ENCODE measurements at places on chromosomes 6 and 20. TPM values are rescaled to one million over a fixed set of nuclear protein-coding genes. Genes with fewer than 3 reads are reported as not detected.

DNA sequence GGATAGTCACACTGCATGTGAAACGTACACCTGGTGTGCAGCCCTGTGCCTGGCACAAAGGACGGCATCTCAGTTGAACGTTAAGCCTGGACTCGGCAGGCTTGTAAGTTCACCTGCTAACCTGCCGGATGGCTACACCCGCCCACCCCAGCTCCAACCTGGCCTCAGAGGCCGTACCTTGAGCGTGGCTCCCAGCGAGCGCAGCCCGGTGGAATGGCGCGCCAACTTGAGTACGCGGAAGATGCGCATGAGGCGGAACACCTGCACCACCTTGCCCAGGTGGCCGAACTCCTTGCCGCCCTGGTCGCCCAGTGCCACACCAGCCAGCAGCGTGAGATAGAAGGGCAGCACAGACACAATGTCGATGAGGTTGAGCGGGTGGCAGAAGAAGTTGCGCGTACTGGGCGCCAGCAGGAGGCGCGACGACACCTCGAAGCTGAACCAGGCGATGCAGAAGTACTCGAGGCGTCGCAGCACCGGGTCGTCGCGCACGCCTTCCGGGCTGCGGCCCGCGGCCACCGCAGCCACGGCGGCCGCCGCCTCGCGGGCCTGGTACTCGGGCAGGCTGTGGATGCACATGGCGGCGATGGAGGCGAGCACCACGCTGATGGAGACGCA, 3.3 kb downstream of the KCNS1 start:
- peaks cover 22% of the 10 kb centered on the region for H3K4me1 ChIP-seq
- H3K27me3 ChIP-seq, result peaks cover 38% of the 10 kb centered on the region
- no peaks in the 10 kb centered on the region for H3K36me3 ChIP-seq
- no peak overlapping the region for H3K27ac ChIP-seq
- H3K4me3 ChIP-seq, result peak overlapping the region; percentile 60
- no peak for DNase-seq

DNA sequence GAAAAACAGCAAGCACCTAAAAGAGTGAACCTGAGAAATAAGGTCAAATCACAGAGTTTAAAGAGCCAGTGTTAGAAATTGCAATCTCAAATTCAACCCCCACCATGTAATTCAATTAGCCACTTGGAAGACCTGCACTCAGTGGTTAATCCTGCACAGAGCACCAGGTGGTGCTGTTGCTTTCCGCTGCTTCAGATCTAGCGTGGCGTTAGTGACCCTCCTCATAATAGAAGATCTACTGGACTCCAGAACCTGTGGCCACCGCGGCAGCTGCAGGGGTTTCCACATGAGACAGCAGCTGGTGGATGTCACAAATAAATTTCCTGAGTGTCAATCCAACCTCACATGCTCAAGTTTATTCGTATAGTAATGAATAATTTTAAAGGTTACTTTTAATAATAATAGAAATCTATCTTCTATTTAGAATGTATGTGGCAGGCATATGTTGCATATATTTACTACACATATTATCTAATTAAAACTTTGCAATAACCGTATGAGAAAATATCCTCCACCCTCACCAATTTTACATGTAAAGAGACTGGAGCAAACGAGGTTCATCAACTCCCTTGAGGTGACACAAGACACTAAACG, 84.4 kb downstream of the SYNE1 start:
- H3K4me3 ChIP-seq, result no peak overlapping the region
- H3K27me3 ChIP-seq, result no peaks in the 10 kb centered on the region
- no peak for DNase-seq
- H3K27ac ChIP-seq, result no peak overlapping the region

DNA sequence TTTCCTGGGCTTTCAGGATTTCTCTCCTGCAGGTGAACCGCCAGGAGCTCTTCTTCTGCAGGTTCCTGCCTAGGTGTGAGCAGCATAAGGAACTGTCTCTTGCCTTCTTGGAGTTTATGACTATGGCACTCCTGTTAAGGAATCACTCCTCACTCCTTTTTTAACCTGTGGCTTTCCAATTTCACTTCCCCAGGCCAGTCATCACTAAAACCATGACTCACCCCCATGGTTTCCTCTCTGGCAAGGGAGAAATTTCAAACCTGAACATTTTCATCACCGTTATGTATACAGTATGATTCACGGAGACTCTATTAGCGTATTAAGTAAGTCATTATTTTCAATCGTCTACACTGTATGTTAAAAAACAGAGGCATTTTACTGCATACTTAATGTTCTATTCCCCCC, 78.2 kb upstream of the ARID1B start:
- no peaks in the 10 kb centered on the region for H3K36me3 ChIP-seq
- H3K4me1 ChIP-seq, result peaks cover 79% of the 10 kb centered on the region
- DNase-seq, result no peak
- peak overlapping the region; percentile 92 for H3K27ac ChIP-seq
- H3K27me3 ChIP-seq, result no peaks in the 10 kb centered on the region

- no peak for DNase-seq
- peak overlapping the region; percentile 30 for H3K27ac ChIP-seq
- H3K4me1 ChIP-seq, result peaks cover 21% of the 10 kb centered on the region
- no peak overlapping the region for H3K4me3 ChIP-seq
- H3K36me3 ChIP-seq, result peaks cover 23% of the 10 kb centered on the region
Measured at GRCh38 chr6:52537001-52537753, 39.7 kb downstream of the TRAM2 start.

DNA sequence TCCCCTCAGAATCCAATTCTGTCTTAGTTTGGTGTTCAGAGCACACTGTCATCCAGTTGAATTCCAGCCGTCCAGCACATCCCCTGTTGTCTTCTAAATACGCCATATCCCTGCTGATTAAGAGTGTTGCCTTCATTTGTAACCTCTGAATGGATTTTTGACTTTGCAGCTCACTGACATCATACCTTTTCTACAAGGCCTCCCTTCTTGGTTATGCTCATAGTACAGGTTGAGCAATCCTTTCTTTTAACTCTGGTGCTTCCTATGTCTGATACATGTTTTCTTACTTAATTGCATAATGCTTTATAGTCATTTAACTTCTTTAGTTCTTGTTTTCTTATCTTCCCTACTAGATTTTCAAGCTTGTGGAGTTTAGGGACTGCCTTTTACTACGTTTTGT, 36.4 kb downstream of the XRN2 start:
- no peak overlapping the region for H3K27ac ChIP-seq
- H3K27me3 ChIP-seq, result no peaks in the 10 kb centered on the region
- no peaks in the 10 kb centered on the region for H3K4me1 ChIP-seq
- no peak overlapping the region for H3K4me3 ChIP-seq
- DNase-seq, result no peak

- peaks cover 3% of the 10 kb centered on the region for H3K27me3 ChIP-seq
- no peak overlapping the region for H3K4me3 ChIP-seq
- no peak for DNase-seq
- no peak overlapping the region for H3K27ac ChIP-seq
- H3K4me1 ChIP-seq, result no peaks in the 10 kb centered on the region
Measured at GRCh38 chr6:8181951-8182845, 79.8 kb upstream of the EEF1E1 start.

DNA sequence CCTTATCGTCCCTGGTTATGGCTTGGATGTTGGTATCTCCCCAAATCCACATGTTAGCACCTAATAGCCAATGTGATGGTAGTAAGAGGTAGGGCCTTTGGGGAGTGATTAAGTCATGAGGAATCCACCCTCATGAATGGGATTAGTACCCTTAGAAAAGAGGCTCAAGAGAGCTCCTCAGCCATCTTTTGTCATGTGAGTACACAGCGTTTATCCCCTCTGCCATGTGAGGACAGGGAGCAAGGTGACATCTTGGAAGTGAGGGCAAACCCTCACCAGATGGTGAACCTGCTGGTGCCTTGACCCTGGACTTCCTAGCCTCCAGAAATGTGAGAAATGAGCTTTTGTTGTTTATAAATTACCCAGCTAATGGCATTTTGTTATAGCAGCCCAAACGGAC, 16.1 kb upstream of the SIRPB2 start:
- no peak overlapping the region for H3K4me3 ChIP-seq
- H3K27me3 ChIP-seq, result peaks cover 19% of the 10 kb centered on the region
- DNase-seq, result no peak
- H3K36me3 ChIP-seq, result no peaks in the 10 kb centered on the region

GRCh38 chr20:16062661-16063581, 510.3 kb downstream of the KIF16B start:
- no peaks in the 10 kb centered on the region for H3K36me3 ChIP-seq
- no peak overlapping the region for H3K4me3 ChIP-seq
- no peak for DNase-seq
- no peak overlapping the region for H3K27ac ChIP-seq
- peaks cover 21% of the 10 kb centered on the region for H3K4me1 ChIP-seq
- no peaks in the 10 kb centered on the region for H3K27me3 ChIP-seq

DNA sequence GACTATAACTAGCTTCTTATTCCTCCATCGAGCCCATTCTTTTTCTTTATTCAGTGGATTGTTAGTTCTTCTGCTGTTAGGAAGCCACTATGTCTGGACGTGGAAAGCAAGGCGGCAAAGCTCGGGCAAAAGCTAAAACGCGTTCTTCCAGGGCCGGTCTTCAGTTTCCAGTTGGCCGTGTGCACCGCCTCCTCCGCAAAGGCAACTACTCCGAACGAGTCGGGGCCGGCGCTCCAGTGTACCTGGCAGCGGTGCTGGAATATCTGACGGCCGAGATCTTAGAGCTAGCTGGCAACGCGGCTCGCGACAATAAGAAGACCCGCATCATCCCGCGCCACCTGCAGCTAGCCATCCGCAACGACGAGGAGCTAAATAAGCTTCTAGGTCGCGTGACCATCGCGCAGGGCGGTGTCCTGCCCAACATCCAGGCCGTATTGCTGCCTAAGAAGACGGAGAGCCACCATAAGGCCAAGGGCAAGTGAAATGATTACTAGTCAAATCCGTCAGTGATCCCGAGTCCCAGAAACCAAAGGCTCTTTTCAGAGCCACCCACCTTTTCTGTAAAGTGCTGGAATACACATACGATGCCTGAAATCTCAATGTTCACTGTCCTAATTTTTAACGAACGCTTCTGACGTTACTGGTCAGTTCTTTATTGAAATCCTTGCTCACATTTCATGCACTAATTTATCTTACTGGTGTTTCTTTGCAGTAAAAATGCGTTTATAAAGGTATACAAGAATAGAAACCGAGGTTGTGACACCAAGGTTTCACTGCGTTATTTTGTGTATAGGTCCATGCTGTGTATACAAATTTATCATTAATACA, 129.9 kb downstream of the HFE start:
- H3K27me3 ChIP-seq, result no peaks in the 10 kb centered on the region
- H3K27ac ChIP-seq, result no peak overlapping the region
- H3K4me1 ChIP-seq, result peaks cover 12% of the 10 kb centered on the region
- DNase-seq, result peak; percentile 72
- H3K4me3 ChIP-seq, result no peak overlapping the region
- no peaks in the 10 kb centered on the region for H3K36me3 ChIP-seq

DNA sequence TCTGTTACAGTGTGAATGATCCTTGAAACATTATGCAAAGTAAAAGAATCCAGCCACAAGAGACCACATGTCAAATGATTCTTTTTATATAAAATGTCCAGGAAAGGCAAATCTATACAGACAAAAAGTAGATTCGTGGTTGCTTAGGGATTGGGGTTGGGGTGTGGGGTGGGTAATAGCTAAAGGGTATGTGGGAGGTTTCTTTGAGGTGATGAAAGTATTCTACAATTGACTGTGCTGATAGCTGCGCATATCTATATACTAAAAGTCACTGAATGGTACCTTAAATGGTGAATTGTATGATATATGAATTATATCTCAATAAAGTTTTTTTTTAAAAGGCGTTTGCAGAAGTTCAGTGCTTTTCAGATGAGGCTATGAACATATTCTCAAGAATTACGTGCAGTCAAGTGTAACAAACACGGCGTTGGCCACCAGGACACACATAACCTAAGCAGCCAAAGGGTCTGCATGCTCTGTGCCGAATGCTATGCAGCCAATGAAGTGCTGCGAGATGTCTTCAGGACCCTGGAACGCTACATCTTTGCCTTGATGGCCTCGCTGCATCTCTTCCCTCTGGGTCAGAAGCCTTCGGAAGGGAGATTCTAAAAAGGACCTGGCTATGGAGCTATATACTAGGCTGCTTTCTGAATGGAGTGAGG, 96.9 kb downstream of the SCML4 start:
- no peak overlapping the region for H3K4me3 ChIP-seq
- H3K4me1 ChIP-seq, result peaks cover 34% of the 10 kb centered on the region
- H3K27ac ChIP-seq, result no peak overlapping the region
- no peak for DNase-seq
- no peaks in the 10 kb centered on the region for H3K27me3 ChIP-seq

DNA sequence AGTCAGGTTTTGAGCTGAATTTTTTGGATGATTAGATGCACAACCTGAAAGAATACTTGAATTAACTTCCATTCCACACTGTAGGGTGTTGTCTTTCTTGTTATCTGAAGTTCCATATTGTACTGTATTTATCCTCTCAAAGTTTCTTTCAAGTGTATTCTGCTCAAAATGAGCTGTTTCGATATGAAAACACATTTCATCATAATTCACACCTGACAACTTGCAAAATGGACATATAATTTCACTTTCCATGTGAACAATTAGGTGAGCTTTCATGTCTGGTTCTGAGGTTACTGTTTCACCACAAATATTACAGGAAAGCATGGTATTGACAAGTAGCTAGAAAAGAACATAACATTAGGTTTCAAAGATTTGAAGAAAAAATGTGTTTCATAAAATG, 1.7 kb downstream of the ZUP1 start:
- H3K27me3 ChIP-seq, result peaks cover 4% of the 10 kb centered on the region
- peaks cover 47% of the 10 kb centered on the region for H3K4me1 ChIP-seq
- DNase-seq, result no peak
- H3K36me3 ChIP-seq, result peaks cover 27% of the 10 kb centered on the region
- H3K27ac ChIP-seq, result no peak overlapping the region

- H3K4me3 ChIP-seq, result peak within 1 kb of the TSS; percentile 88
- peaks cover 43% of the 10 kb centered on the region for H3K36me3 ChIP-seq
- DNase-seq, result peak; percentile 61
- H3K27ac ChIP-seq, result peak within 1 kb of the TSS; percentile 98
- peaks cover 74% of the 10 kb centered on the region for H3K4me1 ChIP-seq
Measured at GRCh38 chr6:69866351-69866769, at the start of gene COL19A1. COL19A1 (plus strand) TSS chr6:69866556; CDS start chr6:69879568, 13,012 bp downstream.

DNA sequence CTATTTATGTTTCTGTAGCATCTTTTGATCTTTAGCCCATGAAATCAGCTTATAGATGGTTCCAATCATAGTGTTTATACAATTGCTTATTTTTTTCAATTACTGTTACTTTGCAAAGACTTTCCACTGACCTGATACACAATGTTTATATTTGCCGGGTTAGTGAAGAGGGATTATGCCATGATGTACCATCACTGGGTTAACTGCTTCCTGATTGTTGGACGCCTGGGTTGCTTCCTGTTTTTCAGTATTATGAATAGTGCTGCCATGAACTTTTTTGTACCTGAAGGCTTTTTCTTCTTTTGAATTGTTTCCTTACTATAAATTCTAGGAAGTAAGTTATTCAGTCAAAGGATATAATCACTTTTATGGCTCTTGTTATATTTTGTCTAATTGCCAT, 6.9 kb downstream of the MANBAL start:
- H3K4me3 ChIP-seq, result peak overlapping the region; percentile 12
- peaks cover 49% of the 10 kb centered on the region for H3K4me1 ChIP-seq
- DNase-seq, result no peak
- H3K36me3 ChIP-seq, result peaks cover 66% of the 10 kb centered on the region
- H3K27ac ChIP-seq, result no peak overlapping the region

Gene HMGN4
- 74.5 TPM for total RNA-seq

Gene CCR6
- total RNA-seq, result 26.2 TPM

Gene SDC4
- total RNA-seq, result not detected

Gene IYD
- not detected for total RNA-seq

Gene GTSF1L
- 1.3 TPM for total RNA-seq

Gene CD24
- total RNA-seq, result 49.3 TPM

Gene GSTA2
- not detected for total RNA-seq

Gene NHLRC1
- 0.88 TPM for total RNA-seq

Data from activated B cell treated with CpG ODN at 0.5 μM for 24 hours (primary cell).